Mesothelial cell of epicardium (in vitro differentiated cells): ENCODE measurements at places on chromosomes 1 and 21.

GRCh38 chr1:223106856-223107255 is 36.2 kb downstream of the TLR5 start:
- no peaks in the 10 kb centered on the region for H3K27me3 ChIP-seq
- H3K4me3 ChIP-seq: no peak overlapping the region
- H3K4me1 ChIP-seq: peaks cover 13% of the 10 kb centered on the region

DNA sequence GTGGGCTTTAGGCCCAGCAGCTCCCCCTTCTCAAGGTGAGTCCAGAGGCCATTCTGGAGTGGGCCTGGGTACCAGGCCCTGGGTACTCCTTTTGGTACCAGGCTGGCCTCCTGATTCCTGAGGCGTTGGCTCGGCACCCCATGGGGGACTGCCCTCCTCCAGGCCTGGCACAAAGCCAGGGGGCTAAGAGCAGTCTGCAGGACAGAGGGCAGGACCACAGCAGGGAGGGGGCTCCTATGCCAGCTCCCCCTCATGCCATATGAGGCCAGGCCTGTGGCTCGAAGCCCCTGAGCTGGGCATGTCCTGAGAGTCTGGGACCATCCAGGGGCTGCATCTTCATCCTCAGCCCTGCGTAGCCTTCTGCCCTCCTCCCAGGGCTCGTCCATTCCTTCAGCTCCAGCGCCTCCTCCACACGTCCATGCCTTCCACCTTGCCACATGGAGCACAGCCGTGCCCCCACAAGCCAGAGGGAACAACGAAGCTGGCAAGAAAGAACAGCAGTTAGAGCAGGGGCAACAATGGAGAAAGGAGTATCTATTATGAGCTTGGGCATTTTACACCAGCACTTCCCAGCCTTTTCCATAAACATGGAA is 3.2 kb downstream of the PHLDA3 start:
- peak overlapping the region; percentile 54 for H3K27ac ChIP-seq
- no peak for DNase-seq
- peak overlapping the region; percentile 97 for H3K4me3 ChIP-seq
- H3K36me3 ChIP-seq: peaks cover 13% of the 10 kb centered on the region
- H3K27me3 ChIP-seq: no peaks in the 10 kb centered on the region

DNA sequence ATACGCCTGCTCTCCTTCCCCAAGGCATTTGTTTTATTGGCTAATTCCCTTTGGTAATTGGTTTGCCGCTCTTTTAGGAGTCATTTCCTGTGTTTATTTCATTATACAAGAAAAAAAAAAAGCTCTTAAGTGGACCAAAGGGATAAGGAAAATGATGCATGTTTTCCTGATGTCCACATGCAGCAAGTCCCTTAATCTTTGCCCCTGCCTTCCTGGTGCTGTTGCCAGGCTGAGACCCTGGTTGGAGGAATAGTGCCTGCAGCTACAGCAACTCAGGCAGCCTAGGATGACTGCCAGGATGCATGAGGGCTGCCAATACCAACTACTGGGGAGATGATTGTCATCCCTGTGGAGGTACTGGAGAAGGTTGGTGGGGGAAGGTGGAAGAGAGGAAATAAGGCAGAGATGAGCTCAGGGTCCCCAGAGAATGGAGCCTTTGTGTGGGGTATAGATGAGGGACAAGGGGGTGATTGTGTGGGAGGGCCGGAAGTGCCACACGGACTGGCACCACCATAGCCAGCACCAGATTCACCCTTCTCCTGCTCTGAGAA is 6.1 kb upstream of the GATAD2B start:
- no peak for DNase-seq
- H3K27me3 ChIP-seq: no peaks in the 10 kb centered on the region
- no peak overlapping the region for H3K4me3 ChIP-seq
- peaks cover under 1% of the 10 kb centered on the region for H3K4me1 ChIP-seq
- peaks cover 6% of the 10 kb centered on the region for H3K36me3 ChIP-seq

DNA sequence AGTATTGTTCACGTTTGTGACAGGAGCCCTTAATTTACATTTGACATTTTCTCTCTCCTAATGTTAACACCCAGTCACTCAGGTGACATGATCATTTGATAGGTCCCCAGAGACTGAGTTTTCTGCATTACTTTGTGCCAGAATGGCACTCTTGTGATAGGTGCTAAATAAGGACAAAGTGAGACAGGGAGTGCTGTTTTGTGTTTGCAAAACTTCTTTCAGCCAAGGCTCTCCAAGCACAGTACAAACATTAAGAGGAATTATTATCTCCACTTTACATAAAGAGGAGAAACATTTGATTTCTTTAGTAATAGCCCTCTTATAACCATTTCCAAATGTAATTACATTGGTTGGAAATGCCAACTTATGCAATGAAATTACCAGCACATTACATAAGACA is 355.2 kb downstream of the NTNG1 start:
- H3K27me3 ChIP-seq: peaks cover 4% of the 10 kb centered on the region
- no peak overlapping the region for H3K4me3 ChIP-seq
- no peak overlapping the region for H3K27ac ChIP-seq
- no peaks in the 10 kb centered on the region for H3K4me1 ChIP-seq

GRCh38 chr21:26246073-26246472 is 75.5 kb upstream of the APP start:
- no peak overlapping the region for H3K27ac ChIP-seq
- no peak overlapping the region for H3K4me3 ChIP-seq

DNA sequence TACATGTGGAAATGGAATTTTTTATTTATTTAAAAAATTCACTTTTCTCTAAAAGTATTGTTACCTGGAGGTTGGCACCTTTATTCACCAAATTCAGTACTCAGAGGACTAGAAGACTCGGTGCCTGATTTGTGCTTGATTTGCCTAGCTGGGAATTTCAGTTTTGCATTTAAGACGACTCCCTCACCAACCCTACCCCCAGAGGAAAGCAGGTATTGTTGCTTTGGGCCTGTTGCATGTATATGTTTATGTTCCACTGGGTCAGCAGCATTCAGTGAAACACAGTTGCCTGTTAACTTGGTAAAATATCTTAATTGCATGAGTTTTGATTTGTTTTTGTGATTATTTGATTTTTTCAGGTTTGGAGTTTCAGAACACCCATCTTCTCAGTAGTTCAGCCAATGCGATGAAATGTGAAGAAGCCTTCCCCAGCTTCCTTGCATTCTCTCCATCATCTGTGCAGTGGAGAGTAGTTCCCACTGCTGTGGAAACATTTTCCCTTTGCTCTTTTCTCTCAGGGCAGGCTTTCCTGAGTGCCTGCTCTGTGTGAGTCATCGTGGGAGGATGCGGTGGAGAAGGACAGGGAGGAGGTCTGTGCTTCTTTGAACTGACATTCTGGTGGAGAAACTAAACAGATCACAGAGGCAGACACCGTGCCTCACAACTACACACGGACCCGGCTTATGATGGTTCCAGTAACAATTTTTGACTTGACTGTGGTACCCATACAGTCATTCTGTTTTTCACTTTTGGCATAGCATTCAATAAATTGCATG is 6.4 kb downstream of the ADARB1 start:
- peaks cover 1% of the 10 kb centered on the region for H3K36me3 ChIP-seq
- peak; percentile 20 for DNase-seq

DNA sequence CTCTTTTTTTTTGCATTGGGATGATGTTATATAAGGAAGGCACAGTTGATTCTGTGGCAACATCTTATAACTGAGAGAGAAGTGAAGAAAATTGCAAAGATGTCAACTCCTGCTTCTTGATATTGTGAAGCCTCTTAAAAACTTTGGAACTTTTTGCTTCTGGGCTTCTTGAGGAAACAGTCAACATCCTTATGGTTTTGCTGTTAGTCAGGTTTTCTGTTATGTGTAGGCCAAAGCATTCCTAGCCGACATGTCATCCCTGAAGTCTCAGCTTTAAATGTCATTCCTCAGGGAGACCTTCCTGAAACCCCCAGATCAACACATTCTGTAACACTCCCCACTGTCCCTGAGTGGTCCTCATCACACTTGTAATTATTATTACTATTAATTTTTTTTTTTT is 12.6 kb downstream of the FALEC start:
- DNase-seq: no peak
- H3K27ac ChIP-seq: no peak overlapping the region
